Fibroblast of the conjunctiva (primary cell): ENCODE measurements at places on chromosomes 2 and 18.

DNA sequence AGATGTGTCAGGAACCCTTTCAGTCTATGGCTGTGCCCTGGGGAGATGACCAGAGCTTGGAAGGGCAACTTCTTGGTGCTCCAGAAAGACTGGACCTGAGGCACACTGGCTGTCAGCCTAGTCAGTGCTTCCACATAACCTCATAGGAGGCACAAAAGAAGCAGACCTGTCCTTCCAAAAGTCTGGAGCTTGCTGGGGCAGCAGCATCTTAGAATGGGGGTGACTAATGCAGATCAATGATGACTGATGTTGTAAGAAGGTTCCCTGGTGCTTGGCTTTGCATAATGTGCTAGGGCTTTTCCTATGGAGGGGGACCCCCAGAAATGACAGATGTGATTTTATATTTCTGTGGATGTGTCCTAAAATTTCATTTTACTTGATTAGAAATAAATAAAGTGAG is 255.7 kb upstream of the THUMPD2 start:
- DNase-seq: no peak

DNA sequence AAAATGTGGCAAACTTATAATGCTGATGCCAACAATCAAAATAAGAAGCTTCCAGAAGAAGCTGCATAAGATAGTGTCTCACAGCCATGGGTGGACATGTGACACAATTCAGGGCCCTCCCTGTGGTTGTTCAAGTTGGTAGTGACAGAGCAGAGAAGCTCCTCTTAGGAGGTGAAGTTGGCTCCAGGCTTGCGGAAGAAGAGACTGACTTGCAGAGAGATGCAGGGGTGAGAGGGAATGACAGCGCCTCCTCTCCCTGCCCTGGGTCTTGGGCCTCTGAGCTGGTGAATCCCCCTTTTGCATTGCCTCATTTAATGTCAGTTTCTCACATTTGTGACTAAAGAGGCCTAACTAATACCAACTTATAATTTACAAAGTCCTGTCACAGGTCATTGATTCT is 23.0 kb upstream of the RHOB start:
- no peak for DNase-seq

GRCh38 chr18:21763846-21764646 is 23.5 kb downstream of the MIB1 start:
- no peak for DNase-seq

GRCh38 chr2:86020984-86021383 is 84.7 kb downstream of the POLR1A start:
- DNase-seq: no peak

DNA sequence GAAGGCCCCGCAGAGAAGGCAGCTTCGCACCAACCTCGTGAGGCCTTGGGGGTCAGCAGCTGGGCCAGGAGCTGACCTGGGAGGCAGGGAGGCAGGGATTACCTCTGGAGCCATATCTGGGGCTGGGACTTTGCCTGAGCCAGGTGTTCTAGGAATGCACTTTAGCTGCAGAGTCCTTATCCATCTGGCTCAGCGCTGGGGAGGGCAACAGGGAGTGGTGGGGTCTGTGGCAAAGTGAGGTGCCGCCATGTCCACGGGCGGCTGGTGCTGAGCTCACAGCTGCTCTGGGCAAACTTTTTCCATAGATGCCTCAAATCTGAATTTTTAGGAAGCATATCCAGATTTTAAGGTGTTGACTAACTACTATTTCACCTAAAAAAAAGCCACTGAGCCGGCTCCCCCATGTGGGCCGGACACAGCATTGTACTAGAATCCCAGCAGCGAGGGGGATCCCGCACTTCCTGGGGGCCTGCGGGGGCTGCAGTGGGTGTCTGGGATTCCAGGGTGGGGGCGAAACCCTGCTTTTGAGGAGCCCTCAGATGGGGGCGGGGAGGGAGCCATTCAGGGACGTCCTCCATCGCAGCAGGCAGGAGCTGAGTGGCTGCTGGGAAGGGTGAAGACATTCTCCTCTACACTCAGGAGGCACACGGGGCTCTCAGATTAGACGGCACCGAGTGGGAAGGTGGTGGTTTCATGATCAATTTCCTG is 34.6 kb downstream of the RTP5 start:
- DNase-seq: no peak
